ENCODE measurements at places on chromosomes 12 and 14.

DNA sequence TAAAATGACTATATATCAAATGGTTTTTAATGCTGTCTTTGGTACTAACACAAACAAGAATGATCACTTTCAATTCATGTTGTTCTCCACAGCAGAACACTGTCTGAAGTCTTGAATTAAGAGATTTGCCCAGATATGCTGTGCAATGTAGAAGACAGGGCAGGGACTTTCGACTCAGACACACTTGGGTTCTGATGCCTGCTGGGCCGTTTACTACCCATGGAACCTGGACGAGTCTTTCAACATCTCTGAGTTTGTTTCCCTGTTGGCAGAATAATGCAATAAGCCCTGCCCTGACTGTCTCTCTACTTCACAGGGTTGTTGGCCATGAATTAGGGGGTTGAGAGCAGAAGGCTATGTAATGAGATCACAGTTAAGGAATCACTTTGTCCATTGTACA, 162.6 kb upstream of the TMPO start:
- DNase-seq, result no peak

GRCh38 chr14:102922490-102923200, at the start of gene AMN:
TSS of gene AMN (plus strand) at chr14:102922663. CDS start at chr14:102922689, 26 bp downstream.
- DNase-seq, result no peak

DNA sequence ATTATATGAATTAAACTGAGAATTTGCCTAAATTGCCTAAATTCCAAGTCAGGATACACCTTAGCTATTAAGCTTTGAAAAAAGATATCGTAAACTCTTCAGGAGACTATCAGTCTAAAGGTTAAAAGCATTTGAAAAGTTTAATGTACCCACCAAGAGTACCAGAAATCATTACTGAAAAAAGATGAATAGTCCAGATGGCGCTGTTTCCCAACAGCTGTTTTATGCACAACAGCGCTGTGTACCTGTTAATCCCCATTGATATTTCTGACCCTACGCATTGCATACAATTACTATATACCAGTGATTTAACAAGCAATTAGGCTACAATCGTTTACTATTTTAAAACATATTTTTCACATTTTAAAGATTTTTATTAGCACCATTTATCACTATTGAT, 185.0 kb downstream of the PLCZ1 start:
- DNase-seq, result no peak

DNA sequence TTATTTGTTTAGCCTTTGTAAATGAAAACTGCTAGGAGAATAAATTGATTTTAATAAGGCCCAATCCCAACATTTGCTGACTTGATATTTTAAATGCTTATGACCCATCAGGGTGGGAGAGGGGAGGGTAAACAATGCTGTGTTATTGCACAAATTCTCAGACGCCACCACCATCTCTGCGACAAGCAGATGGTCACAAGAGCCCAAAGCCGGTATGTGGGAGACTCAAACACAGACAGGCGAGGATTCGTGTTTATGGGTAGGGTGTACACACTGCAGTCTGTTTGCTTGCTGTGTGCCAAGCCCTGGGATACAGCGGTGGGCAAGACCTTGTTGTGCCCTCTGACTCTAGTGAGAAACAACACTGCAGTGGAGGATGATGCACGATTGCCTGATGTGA, 39.2 kb upstream of the PWP1 start:
- no peak for DNase-seq

DNA sequence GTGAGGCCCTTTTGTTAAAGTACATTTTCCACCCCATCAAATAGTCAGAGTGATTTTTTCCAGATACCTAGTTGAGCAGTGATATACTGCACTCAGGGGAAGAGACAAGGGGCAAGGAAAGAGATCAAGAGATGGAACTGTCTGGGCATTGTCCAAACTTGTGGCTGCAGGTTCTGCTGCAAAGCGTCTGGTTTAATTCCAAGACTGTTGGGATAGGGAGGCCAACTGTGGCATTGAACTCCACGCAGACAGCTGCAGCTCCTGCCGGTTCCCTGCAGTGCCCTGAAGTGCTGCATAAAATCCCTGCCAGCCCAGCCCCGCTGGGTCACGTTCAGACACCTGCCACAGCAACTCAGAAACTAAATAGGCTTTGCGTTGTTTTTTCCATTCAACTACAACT, 30.5 kb downstream of the RPH3A start:
- no peak for DNase-seq

DNA sequence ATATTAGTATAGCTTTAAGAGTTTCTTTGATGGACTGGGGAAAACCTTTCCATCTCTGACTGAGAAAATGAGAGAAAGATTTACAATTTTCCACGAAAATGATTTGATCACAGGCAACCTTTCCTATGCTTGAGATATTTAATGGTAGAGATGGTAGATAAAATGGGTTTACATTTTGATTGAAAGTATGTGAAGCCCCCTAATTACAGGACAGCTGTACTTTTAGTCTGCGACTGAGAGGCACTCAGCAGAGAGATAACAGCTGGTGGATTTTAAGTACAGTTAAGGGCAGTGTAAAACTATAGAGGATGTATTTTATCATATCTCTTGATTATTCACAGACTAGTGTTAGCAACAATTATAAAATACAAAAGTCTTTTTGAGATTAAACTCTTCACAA, 40.7 kb downstream of the C12orf50 start:
- DNase-seq, result no peak

Data from DMS153 (cell line).